NCI-H510A (cell line): ENCODE measurements at places on chromosomes 3 and 15.

- no peak for DNase-seq
Observed at GRCh38 chr3:14791343-14791945, 27.3 kb upstream of the FGD5 start.

DNA sequence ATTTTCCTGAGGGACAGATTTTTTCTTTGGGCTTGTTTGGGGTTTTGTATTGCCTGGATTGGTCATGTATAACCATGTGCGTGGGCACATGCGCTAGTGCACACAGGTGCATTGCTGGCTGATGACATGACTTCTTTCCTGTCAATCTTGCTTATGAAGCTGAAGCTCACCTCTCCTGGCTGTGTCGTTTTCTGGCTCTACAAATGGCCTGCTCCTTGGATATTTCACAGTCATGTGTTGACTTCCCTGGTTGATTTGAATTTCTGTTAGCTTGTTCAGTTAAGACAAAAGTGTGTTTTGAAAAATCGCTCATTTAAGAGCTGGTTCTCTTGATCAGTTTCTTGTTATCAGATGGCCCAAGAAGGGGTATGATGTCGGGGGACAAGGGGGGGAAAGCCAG lies 11.5 kb downstream of the PTPRG start:
- DNase-seq, result no peak

DNA sequence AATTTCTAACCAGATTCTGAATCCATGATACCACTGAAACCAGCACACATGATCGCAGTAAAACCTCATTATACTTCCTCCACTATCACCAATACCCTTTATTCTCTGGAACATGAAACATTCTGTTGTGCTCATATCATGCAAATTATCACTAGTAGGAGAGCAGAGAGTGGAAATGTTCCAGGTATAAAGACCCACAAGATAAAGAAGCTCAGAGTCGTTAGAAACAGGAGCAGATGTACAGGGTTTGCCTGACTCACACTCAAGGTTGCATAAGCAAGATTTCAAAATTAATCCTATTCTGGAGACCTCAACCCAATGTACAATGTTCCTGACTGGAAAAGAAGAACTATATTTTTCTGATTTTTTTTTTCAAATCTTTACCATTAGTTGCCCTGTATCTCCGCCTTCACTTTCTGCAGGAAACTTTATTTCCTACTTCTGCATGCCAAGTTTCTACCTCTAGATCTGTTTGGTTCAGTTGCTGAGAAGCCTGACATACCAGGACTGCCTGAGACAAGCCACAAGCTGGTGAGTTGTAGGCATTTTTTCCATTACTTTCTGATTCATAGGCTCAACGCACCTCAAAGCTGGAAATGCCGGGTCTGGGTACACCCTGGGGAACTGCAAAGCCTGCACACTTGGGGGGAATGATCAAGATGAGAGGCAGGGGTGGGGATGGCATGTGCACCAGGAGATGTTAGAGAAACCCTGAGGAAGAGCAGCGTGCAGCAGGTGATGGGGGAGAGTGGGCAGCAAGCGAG lies at the start of gene CCR2:
Gene CCR2, plus strand, starts transcription at position 465 of the 764 bp plus-strand sequence. CDS start 3,417 bp downstream, outside the sequence.
- no peak for DNase-seq

GRCh38 chr3:48232734-48233133 lies 8.2 kb upstream of the ZNF589 start:
- peak; percentile 72 for DNase-seq

GRCh38 chr15:66757521-66757920 lies 55.5 kb downstream of the SMAD6 start:
- DNase-seq, result no peak

DNA sequence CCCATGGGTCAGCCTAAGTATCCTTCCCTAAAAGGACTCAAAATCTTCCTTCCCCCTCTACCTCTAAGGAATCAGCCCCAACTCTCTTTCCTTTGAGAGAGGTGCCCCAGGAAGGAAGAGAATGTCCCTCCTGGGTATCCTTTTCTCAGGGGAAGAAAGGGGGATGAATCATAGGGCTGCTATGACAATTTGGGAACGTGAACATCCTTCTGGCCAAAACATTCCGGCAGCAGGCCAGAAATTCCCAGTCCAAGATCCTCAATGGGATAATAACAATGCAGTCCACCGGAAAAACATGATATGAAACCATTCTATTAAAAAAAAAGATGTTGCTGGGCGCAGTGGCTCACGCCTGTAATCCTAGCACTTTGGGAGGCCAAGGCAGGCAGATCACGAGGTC lies 50.8 kb upstream of the CACNA2D3 start:
- DNase-seq, result no peak
